ENCODE measurements at places on chromosomes 1 and 21.

DNA sequence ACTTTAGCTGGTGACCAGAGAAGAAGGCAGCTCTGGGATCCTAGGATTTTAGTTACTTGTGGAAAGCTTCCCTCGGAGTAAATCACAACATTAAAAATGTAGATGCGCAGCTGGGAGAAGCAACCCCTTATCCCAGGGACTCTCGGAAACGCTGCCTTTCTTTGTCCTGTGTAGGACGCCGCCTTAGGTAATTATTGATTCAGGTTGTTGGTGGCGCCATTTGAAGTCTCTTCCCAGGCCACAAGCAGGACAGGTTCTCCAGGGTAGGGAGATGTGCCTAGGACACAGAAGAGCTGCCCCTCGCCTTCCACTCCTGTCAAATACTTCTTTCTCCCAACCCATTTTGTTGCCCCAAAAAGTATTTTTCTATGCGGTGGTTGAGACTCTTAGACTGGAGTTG lies 10.3 kb downstream of the SLC37A1 start:
- DNase-seq: no peak

DNA sequence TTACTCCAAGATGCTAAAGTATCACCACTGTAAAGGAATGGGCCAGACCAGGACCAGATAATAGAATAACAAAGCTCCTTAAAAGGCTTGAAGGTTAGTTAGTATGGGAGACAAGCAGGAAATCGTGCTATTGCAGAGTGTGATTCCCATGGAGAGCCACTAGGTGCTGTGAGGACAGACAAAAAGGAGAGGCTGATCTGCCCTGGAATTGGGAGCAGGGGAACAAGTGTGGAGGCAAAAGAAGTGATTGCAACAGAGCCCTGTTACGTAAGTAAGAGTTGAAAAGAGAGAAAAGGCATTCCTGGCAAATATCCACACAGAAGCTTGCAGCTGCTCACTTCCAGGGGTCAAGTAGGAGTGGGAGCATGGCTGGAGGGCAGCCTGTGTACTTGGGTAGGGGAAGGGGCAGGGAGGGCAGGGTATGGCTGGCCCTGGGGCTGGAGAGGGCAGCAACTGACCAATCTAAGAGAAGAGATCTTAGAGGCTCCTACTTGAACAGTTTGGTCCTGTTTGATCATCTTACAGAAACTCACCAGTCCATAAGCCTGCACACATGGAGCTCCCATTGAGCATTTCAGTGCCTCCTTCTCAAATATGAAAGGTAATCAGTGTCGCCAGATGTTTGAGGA lies 207.7 kb upstream of the GJB5 start:
- DNase-seq: no peak

DNA sequence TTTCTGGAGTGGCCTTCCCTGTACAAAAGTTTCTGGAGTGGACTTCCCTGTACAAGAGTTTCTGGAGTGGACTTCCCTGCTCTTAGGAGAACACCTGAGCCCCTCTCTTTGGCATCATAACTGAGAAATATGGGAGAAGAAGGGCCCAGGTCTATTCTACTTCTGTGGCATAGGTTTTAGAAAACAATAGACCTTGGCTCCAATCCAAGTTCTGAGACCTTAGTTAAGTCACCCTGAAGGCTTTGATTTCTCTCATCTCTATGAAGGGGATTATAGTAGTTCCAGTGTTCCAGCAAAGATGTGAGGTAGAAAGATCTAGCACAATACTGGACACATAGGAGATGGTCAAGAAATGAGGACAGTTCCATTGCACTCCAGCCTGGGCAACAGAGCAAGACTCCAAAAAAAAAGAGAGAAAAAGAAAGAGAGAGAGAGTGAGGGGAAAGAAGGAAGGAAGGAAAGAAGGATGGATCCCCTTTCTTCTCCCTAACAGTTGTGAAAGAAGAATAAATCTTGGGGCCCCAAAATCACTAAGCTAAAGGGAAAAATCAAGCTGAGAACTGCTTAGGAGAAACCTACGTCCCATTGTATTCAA lies 13.3 kb upstream of the EIF4G3 start:
- DNase-seq: no peak

- DNase-seq: no peak
Measured at GRCh38 chr1:38332649-38333310, 286.2 kb upstream of the POU3F1 start.

- DNase-seq: no peak
Measured at GRCh38 chr1:183946320-183946613, 91.3 kb downstream of the COLGALT2 start.

GRCh38 chr1:103267893-103268292 lies 159.6 kb upstream of the COL11A1 start:
- no peak for DNase-seq

- DNase-seq: peak; percentile 44
Measured at GRCh38 chr1:2356401-2356800, 35.0 kb downstream of the MORN1 start.

DNA sequence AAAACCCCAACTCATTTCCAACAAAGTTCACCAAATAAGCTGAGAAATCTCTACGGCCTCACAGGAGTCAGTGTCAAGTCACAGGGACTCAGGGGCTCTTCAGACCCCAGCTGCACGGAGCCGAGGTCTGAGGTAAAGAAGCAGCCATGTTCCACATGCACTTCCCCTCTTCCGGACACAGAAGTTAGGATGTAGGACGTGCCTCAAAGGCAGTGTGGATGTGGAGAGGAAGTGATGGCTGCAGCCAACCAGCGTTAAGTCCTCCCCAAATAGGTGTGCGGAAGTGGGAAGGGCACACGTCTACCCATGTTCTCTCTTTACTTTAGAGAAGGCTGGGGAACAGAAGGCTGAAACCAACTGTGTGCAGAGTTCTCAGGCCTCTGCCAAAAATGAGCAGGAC lies 14.6 kb upstream of the NCF2 start:
- DNase-seq: peak; percentile 69

DNA sequence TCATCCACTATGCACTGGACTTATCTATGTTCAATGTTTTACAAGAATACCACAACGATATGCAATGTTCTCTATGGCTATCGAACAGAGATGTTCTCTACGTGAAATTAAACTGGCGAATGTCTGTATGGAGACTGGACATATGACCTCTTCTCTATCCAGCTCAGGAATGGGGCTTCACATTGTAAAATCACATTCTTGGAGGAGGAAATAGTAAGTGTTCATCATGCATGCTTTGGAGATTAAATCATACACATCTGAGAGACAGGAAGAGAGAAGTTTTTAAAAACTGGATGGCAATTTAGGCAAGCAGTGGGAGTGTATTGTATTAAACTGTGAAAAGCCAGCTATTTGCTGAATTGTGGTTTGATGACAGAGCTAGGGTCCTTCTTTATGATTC lies 47.9 kb upstream of the RGL1 start:
- DNase-seq: no peak

- DNase-seq: no peak
Measured at GRCh38 chr1:157040802-157041201, 4.7 kb downstream of the ARHGEF11 start.

DNA sequence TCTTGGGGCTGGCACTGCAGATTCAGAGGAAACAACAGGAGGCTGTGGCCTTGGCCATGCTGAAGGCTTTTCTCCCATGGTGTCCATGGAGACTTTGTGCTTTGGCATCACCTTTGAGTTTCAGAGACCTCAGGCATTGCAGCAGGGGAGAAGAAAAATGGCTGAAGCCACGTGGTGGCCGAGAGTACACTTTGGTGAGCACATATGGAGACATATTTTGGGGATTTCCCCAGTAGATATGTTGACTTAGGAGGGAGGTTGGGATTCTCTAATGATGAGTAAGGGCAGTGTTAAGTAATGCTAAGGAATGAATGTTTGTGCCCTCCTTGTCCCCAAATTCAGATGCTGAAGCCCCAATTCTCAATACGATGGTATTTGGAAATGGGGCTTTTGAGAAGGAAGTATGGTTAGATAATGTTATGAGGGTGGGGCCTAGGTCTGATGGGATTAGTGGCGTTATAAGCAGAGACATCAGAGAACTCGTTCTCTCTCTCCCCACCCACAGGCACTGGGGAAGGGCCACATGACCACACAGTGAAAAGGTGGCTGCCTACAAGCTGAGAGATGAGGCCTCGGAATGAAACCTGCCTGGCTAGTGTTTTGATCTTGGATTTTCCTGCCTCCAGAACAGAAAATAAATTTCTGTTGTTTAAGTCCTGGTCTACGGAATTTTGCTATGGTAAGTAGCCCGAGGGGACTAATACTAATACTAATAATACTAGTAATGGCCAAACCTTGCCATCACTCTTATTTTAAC lies 98.6 kb downstream of the TBX19 start:
- DNase-seq: no peak

DNA sequence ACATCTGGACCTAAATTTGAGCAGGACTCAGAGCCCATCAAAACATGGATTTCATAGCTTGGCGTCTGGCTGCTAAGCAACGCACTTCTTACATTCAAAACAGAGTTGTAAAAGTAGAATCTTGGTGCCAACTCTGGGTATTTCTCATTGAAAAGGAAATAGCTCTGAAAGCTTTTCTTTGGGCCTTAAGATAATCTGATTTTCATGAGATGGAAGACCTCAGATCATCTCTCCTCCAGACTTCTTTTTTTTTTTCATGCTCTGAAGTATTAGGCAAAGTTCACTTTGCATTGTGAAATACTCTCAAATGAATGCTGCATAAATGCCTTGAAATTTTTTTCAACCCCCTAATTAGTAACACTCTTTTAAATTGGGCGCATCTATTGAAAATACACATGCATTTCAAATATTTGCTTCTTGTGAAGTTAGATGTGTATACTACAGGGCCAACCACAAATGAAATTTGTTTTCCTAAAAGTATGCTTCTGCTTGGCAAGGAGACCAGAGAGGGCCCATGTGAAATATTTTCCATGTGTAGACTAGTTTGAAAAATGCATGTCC lies 4.2 kb downstream of the ADAMTS5 start:
- DNase-seq: no peak

DNA sequence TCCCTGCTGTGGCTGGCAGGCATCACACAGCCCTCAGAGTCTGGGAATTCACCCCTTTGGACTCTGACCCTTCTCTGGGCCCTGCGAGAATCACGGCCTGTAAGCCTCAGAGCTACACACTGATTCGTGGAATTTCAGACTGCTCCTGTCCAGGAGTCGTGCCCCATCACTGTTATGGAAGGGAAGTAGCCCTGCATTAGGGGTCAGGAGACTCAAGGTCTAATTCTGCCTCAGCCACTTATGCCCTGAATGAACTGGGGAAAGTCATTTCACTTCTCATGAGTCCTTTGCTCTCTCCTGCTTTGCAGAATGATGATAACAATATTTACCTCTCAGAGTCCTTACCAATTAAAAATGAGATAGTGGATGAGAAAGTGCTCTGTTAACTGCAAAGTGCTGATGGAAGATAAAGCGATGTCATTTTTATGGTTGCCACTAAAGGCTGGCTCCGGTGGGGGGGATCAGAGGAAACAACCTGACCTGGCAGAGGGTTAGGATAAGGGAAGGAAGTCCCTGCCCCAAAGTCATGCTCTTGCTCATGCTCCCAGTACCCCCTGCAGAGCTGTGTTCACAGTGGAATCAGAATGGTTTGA lies 148.6 kb upstream of the CD34 start:
- DNase-seq: no peak

GRCh38 chr1:2232916-2233438 lies 4.9 kb downstream of the SKI start:
- DNase-seq: peak; percentile 73

DNA sequence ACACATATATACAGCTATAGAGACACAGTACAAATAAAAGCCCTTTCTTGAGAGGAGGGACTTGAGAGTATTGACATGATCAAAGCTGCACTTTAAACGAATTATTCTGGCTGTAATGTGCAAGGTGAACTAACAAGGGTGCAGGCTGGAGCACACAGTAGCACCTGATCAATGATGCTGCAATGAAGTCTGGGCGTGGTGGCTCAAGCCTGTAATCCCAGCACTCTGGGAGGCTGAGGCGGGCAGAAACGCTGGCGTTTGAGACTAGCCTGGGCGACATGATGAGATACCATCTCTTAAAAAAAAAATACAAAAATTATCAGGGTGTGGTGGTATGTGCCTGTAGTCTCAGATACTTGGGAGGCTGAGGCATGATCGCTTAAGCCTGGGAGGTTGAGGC lies 14.1 kb upstream of the CTH start:
- DNase-seq: no peak

GRCh38 chr1:100730130-100730529 lies 10.6 kb downstream of the VCAM1 start:
- no peak for DNase-seq

DNA sequence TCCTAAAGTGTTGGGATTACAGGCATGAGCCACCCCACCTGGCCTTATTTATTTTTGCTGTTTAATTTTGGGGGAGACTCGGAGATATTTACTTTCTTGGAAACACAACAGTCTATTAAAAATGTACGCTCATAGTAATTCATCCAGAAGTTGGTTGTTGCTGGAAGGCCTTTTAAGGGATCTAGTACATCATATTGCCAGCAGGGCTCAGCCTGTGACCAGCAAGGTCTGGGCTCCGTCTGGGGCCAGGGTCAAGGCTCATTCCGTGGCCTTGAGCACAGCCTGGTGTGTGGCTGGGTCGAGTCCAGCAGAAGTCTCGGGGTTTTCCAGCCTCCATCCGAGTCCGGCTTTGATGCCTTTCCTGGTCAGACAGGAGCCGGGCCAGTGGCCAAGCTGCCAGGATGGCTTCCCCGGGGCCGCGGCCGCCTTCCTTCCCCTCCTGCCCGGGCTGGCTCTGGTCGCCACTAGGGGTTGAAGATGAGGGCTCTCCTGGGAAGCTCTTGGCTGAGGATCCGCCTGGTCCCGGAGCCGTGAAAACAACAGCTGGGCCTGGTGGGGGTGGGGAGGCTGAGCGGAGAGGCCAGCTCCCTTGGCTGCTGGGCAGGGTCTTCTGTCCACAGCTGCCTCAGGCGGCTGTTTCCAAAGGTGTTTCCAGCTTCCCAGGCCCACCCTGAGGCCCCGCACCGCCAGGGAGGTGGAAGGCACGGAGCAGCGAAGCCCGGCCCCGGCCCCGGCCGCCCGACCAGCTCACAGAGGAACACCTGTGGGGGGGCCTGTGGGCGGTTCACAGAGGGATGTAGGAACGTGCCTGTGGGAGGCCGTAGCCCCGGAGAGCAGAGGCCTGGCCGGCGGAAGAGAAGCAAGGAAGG lies 5.1 kb upstream of the VWA1 start:
- DNase-seq: peak; percentile 88

DNA sequence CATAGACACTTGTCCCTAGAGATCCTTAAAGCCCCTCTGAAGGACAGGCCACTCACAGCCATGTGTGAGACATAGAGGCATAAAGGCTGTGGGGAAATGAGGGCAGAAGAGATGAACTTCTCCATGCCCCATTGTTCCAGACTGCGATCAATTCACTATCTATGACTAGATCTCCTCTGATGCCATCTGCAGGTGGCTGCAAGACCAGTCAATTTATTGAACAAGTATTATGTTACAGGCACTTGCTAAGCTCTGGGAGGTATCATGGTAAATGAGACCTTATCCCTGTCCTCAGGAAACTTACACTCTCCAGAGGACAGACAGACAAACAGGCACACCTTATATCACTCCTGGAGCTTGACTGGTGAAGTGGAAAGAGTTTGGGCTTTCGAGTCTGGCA lies 22.9 kb downstream of the UBIAD1 start:
- no peak for DNase-seq

All from Right ventricle myocardium inferior (tissue), 1 donor.